ENCODE measurements at places on chromosomes 5 and 9.
A peak's percentile ranks its signal among the peaks of the same experiment; 100 is the strongest.

GRCh38 chr5:13339093-13339492, 605.4 kb downstream of the DNAH5 start:
- DNase-seq: no peak

DNA sequence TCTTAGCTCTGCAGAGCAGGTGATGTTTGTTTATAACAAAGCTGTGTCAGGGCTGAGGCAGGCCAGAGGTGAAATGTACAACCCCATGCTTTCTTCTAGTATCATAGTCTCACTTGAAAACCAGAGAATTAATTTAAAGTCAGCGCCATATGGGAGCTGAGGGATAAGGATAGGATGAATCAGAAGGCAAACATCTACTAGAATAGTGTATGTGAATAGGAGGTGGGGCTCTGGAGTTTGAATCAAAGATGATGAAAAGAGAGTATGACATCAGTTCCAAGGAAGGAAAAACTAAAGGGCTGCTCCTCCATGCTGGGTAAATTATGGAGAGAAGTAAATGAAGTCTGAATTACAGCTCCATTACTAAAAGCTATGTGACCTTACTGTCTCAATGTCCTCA, 441.5 kb downstream of the RASEF start:
- no peak for DNase-seq

- DNase-seq: peak; percentile 84
These were observed 453.5 kb downstream of the RAB3C start for GRCh38 chr5:59036274-59036961.

- DNase-seq: no peak
These were observed 63.9 kb downstream of the CETN3 start for GRCh38 chr5:90345684-90346083.

DNA sequence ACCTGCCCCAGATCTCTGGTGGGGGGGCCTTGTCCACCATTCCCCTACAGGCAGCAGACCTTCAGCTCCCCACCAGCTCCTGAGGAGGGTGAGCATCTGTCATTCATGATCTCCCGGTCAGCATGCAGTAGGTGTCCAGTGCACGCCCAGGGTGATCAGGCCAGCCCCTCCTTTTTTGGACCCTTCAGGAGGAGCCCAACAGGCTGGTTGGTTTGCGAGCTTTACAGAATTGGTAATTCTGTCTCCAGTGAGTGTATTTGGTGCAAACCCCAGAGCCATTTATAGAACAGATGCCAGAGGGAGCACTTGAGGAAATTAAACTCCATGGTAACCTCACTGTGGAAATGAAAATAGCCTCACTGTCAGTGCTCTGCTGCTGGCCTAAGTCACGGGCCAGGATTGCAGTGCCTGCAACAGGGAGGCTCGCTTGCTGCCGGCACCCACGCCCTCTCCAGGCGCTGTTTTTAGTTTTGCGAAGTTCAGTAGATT, 23.4 kb downstream of the WNK2 start:
- DNase-seq: no peak

DNA sequence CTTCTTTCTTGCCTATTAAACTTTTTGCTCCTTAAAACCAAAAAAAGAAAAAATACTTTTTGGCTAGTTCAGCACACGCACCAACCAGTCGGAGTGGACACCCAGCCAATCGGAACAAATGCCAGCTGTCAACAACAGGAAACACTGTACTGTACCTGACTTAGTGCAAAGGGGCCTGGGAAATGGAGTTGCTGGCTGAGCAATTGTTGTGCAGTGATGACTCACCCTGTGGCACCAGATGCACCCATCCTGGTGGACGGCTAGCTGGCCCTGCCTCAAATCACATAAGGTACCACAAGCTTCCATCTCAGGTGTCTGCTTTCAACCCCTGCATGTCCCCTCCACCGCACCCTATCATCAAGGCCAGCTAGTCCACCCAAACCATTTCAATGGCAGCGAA, 20.9 kb downstream of the FOXE1 start:
- DNase-seq: no peak

DNA sequence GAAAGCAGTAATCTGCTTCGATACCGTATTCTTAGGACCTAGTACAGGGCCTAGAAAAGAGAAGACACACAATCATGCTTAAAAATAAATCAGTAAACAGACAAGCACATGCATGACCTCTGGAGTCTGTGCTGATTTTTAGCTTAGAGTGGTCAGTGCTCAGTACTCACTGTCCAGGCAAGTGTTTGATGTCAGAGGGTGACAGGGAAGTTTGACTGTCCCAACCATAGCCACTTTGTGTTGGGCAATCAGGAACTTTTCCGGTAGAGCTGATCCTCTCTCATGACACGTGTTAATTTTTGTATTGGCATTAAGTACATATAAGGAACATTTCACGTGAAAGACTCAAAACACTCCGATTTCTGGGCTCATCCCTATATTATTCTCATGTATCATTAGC, 464.7 kb upstream of the KLF4 start:
- DNase-seq: no peak

DNA sequence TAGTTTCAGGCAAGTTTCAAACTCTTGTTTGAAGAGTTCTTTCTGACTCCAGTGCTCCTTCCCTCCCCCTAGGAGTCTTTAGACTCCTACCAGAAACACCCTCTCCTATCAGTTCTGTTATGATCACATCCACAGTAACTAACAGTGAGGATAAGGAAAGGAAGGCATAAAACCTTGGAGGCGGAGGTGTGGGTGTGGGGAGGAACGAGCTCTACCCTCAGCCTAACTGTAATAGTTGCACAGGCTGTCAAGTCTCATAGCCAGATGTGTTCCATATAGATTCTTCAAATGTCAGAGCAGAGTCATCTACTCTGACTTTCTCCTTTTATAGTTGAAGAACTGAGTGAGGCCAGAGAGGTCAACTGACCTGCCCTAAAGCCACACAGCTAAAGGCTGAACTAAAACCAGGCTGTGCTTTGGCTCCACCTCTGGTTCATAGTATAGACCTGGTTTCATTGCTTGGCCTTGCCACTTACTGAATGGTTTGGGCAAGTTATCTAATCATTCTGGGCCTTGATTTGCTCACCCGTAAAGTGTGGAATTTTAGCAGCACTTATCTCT, 34.4 kb upstream of the PIK3R1 start:
- DNase-seq: no peak

- no peak for DNase-seq
These were observed 511.5 kb downstream of the FOXD4L5 start for GRCh38 chr9:64773491-64773931.

- no peak for DNase-seq
These were observed 151.0 kb upstream of the SLC24A2 start for GRCh38 chr9:19939734-19940278.

DNA sequence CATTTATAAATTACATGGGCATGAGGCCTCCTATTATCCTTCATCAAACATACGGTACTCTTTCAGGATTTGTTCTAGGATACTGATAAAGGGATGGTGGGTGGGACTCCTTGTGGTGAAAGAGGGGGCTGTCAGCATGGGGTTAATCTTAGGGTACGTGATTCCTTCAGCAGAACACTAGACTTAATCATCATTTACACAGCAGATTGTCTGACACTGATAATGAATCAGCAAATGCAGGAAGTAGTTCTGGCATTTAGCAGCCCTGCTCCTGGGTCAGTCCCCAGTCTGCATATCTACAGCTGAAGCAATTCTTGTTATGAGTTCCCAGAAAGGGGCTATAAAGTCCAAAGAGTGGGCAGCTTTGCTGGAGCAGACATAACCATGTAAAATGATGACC, 384.6 kb downstream of the SPOCK1 start:
- DNase-seq: no peak

GRCh38 chr5:57698086-57698485, 215.5 kb upstream of the ACTBL2 start:
- no peak for DNase-seq

GRCh38 chr5:89281766-89282553, 399.0 kb upstream of the MEF2C start:
- no peak for DNase-seq

- no peak for DNase-seq
These were observed 85.8 kb downstream of the TAF11L14 start for GRCh38 chr5:17720071-17720470.

GRCh38 chr9:131601683-131602181, 56.4 kb downstream of the PRRT1B start:
- no peak for DNase-seq

DNA sequence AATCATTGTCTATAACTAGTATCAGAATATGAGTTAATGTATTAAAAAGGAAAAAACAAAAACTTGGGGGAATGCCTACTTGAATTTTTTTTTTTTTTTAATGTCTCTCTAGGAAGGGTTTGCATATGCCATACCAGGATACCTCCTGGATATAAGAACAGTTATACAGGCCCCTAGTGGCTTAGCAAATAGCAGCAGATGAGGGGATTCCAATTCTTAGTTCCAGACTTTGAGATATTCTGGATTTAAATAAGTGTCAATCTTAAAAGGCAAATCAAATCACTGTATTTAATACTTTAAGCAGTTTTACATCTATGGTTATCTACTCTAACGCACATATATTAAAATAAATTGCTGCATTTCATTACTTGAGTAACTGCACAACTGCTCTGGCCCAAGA, 1055.5 kb upstream of the DMAC1 start:
- no peak for DNase-seq

DNA sequence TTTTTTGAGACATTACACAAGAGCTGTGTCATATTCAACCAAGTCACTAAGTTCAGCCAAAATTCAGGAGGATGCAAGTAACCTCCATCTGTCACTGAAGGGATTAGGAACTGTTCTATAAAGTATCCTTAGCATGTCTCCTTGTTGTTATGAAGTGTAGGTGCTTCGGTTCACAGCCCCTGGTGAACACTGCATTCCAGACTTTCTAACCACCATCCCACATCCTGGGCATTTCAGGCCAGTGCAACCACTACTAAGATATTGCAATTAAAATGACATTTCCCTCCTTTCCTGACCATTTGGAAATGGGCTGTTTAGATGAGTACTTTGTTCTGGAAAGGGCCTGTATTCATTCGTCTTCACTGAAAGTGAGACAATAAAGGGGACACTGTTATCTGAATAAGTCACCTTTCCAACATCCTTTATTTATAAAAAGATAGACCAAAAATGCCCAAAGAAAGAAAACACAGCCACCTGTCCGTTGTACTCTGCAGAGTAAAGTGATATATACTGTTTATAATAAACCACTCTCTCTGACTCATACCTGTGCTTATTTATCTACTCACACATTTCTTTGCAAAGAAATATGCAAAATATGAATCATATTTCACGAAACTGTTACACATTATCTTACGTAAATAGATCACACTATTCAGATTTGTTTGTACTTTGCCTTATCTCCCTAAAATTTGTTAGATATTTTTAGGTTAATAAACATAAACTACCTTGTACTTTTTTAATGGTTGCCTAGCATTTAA, 861.9 kb downstream of the CDH18 start:
- DNase-seq: no peak

DNA sequence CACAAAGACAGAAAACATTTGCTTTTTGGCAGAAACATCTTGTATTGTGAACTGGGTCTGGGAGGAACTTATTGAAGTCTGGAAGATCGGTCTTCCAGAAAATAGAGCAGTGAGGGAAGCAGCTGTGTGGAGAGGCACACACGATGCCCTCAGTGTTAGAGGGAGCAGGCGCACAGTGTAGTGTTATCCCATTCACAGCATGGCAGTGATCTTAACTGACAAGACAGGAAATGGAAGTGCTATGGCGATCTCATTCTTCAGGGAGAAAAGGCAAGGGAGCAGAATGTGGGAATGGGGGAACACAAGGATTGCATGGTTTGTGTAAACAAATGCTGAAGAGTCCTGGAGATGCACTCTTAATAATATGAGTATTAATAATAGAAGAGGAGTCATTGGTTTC, 161.0 kb downstream of the PBX3 start:
- no peak for DNase-seq

DNA sequence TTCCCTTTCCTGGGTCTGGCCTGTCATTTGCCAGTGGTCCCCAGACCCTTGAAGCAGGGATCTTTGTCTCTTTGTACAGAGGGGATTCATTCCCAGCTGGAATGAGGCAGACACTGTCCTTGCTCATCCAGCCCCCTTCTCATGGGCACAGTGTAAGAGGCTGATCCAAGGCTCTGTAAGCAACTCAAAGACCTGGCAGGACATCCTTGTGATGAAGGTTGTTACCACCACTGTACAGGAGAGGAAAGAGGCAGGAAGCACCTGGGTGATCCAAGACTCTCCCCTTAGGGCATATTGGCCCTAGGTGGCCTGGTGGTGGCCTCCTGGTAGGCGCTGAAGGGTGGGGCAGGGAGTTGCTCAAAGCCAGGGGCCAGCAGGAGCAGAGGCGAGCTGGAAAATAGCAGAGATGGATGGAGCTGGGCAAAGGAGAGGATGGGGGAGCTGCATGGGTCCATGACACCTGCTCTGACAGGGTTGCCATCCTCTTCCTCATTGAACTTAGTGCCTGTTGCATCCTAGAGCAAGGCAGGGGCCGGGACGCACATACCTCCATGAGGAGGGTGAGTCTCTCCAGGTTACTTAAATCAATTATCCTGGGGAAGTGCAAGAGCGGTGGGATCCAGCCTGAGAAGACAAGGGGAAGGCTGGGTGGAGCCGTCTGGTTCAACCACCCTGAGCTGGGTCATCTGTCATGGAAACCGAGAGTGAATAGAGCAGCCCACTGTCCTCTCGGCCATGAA, 9.8 kb upstream of the GADD45G start:
- DNase-seq: no peak

- DNase-seq: no peak
These were observed 28.7 kb downstream of the ANXA1 start for GRCh38 chr9:73180403-73180802.

DNA sequence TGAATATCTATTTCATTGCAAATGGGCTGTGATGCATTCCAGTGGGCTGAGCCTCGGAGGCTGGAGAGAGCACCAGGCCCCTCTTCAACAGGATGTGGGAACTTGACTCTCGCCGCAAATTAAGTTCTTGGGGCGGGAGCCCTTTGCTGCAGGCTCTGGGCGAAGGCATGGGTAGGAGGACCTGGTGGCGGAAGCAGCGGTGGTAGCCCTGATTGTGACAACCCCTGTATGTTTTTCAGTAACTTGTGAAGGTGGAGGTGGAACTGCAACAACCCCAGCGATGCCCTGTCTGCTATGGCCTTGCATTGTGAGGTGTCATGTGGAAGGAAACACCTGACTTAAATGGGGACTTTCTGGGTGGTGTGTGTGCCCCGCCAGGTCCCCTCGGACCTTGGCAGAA, 9.4 kb downstream of the FYB1 start:
- peak; percentile 83 for DNase-seq

DNA sequence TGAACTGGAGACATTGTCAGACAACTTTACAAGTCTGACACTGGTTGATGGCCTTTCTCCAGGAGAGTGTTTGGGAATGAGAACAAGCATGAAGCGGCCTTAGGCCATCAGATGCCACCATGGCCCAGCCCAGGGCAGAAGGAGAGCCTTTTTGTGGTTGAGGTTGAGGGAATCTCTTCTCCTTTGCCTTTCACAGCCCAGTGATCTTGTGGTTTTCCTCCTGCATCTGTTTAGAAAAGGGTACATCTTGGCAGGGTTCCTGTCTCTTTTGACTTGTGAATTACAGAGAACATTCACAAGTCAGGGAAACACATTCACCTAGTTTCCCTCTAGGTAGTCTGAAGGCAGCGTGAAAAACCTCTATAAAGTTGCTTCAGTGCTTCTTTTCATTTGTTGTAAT, 27.5 kb downstream of the DMRT2 start:
- DNase-seq: no peak

GRCh38 chr5:144040615-144041305, 129.7 kb downstream of the YIPF5 start:
- DNase-seq: no peak

- DNase-seq: no peak
These were observed 409.5 kb downstream of the ARHGEF28 start for GRCh38 chr5:74035521-74035937.

Data from activated naive CD4-positive, alpha-beta T cell treated with anti-CD3 and anti-CD28 coated beads for 36 hours (primary cell).